Camera-type eye (tissue), 1 donor: ENCODE measurements at places on chromosomes 6 and 20. TPM values are rescaled to one million over a fixed set of nuclear protein-coding genes. Genes with fewer than 3 reads are reported as not detected.

RALGAPA2 gene
- total RNA-seq = 66.7 TPM

GCNT2 gene
- total RNA-seq = 34.2 TPM

SCRT2 gene
- 4.3 TPM for total RNA-seq

ACSS1 gene
- 30.0 TPM for total RNA-seq

OLIG3 gene
- total RNA-seq = not detected

EYS gene
- 230 TPM for total RNA-seq

VWA7 gene
- total RNA-seq = 0.88 TPM

AK9 gene
- 31.3 TPM for total RNA-seq

TMC2 gene
- not detected for total RNA-seq

POU5F1 gene
- total RNA-seq = not detected

SIRPG gene
- total RNA-seq = not detected

GPR6 gene
- total RNA-seq = not detected

WFDC10B gene
- not detected for total RNA-seq

SPTLC3 gene
- total RNA-seq = 14.1 TPM

OXT gene
- total RNA-seq = not detected

COL21A1 gene
- total RNA-seq = 44.6 TPM

IL17A gene
- total RNA-seq = not detected

C20orf173 gene
- total RNA-seq = not detected

PLN gene
- total RNA-seq = 21.1 TPM

ABHD12 gene
- total RNA-seq = 61.4 TPM

TAB2 gene
- total RNA-seq = 70.0 TPM
